ENCODE measurements at places on chromosomes 12 and 14.

DNA sequence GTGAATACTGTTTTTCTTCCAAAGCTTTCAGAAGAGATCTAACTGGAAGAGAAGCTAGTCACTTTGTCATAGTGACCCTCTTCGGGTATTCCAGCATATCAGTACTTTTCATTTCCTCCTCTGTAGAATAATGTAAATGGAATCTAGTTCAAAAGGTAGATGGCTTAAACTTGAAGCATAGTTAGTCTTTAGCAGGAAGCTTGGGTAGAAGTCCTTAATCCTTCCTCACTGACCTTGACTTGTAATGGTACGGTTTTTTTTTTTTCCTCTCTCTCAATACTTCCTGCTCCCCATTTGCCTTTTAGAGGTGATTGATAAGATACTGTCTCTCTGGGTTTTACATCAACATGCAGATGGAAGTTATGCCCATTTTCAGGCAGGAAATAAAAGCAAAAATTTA, 1.7 kb downstream of the FBXO34 start:
- no peak for DNase-seq

DNA sequence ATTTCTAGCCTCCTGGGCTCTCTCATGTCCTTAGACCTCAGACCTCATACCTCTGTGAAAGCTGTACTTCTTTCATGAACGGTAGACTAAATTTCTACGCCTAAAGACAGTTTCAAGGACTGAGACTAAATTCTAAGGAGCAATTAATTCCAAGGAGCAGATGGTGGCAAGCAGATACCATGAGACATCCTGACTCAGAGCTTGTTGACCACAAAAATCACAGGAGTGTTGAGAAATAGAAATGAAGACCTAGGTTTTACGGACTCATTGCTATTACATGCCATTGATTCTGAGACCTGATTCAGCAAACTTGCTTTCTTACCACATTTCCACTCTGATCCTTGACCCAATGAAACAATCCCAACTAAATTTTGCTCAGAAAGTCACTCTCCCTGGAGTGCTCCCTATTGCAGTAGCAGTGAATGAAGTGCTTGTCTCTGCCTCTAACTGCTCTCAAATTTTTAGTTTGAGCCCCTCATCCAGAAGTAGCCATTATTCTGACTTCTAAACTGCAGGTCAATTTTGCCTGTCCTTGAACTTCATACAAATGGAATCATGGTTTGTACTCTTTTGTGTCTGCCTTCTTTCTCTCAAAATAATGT, 52.0 kb downstream of the PEX5 start:
- no peak for DNase-seq

DNA sequence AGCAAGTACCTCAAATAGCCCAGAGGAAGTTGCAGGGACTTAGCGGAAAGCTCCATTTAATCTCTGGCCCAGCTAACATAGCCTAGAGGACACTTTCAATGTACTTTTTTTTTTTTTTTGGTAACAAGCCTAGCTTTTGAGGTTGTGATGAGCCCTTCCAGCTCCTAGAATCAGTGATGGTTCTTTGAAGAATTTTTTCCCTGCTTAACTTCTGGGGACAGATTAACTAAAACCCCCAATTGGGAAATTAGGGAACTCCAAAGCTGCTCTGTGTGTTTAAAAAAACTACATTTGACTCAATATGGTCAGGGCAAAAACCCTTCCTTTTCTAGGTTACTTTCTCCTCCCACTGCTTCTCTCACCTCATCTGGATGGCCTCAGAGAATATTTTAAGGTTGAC, 23.9 kb upstream of the ITGA5 start:
- no peak for DNase-seq

- no peak for DNase-seq
These were observed 32.4 kb downstream of the LMO3 start for GRCh38 chr12:16573398-16574077.

- DNase-seq: no peak
These were observed 196.8 kb downstream of the PPM1H start for GRCh38 chr12:62738105-62738504.

GRCh38 chr14:84482256-84483071, 1047.5 kb upstream of the FLRT2 start:
- no peak for DNase-seq

- no peak for DNase-seq
These were observed 54.4 kb downstream of the IQSEC3 start for GRCh38 chr12:120951-121350.

DNA sequence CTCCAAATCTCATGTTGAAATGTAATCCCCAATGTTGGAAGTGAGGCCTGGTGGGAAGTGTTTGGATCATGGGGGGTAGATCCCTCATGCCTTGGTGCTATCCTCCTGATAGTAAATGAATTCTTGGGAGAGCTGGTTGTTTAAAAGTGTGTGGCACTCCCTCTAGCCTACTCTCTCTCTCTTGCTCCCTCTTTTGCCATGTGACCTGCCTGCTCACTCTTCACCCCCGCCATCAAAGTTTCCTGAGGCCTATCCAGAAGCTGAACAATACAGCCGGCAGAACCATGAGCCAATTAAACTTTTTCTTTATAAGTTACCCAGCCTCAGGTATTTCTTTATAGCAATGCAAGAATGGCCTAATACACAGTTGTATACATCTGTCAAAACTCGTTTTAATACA, 62.5 kb downstream of the BCL2L14 start:
- DNase-seq: no peak

DNA sequence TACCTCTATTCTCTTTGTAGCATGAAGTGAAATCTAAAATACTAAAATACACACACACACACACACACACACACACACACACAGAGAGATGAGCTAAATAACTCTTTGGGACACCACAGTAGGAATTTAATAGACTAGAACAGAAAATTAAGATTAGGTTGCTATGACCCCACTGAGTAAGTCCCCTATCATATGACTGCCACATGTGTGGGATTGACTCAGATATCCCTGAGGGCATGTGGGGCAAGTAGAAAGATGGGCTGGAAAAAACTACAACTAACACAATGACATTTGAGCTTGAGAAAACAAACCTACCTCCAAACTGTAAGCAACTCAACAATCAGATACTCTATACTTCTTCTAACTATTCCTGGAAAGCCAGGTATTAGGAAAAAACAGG, 27.0 kb downstream of the SLC25A21 start:
- DNase-seq: no peak

DNA sequence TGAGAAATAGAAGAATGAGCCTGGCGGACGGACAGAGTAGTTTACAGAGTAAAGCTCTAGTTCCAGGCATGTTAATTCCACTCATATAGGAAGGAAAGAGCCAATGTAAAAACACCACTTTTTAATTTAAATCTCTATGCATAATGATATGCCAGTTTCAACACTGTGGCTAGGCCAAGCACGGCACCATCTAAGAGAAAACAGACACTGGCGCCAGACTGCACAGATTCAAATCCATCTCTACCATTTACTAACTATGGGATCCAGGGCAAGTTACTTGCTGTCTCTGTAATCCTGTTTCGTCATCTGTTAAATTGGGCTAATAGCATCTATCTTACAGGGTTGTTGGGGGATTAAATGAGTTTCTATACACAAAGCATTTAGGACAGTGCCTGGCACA, 27.5 kb downstream of the RMST start:
- no peak for DNase-seq

DNA sequence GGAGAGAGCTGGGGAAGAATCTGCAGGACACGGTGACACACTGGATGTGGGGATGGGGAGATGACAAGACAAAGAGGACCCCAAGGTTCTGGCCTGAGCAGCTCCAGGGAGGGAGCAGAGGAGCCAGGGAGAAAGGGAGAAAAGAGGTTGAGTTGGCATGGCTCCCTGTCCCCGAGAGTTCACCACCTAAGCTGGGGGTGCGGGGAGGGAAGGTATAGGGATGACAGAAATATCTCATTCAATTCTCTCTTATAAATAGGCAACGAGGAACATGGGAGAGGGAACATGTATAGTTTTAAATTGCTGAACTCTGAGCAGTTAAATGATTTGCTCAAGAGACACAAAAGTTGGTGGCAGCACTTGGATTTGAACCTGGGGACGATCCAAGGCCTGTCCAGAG, 85.1 kb downstream of the CMKLR1 start:
- DNase-seq: no peak

GRCh38 chr14:72738161-72738611, 155.7 kb downstream of the DPF3 start:
- DNase-seq: no peak

- DNase-seq: no peak
These were observed 264.9 kb downstream of the NAV3 start for GRCh38 chr12:78095623-78096022.

- DNase-seq: no peak
These were observed 4.4 kb downstream of the SERPINA11 start for GRCh38 chr14:94448071-94448808.

DNA sequence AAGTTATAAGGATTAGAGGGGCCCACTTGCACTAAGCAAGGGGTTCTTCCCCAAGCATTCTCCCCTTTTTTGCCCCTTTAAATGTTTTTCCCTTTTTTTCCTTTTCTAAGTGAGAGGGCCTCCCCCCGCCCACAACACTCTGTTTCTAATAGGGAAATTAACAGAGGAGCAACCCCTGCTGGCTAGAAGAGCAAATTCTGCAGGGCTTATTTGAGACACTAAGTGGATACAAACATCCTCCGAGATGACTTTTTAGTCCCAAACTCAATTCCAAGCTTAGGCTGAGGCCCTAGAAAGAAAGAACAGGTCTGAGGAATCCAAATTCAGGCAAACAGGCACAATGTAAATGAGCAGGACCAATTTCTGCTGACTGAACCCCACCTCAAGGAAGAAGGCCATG, 138.9 kb downstream of the GPR65 start:
- no peak for DNase-seq

DNA sequence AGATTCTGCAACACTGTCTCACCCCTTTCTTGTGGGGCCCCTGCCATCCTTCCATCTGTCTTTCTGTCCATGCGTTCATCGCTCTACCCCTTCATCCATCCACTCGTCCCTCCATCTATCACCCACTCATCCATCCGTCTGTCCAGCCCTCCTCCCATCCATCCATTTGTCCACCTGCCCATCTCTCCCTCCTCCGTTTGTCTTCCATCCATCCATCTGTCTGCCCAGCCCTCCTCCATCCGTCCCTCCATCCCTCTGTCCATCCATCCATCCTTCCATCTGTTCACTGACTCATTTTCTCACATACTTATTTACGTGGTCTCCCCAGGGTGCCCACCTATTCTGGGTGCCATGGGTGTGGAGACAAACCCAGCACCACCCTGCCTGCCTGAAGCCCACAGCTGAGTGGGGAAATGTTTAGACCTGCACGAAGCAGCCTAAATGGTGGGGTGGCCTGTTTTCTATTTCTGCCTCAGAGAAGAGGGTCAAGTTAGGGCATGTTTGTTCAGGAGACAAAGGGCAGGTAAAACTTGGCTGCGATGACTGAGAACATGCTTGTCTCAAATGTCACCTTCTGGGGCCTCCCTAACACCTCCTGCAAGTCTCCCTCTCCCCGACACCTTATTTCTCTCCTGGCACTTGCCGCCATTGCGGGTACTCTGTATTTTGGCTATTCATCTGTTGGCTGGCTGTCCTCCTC, 2.8 kb upstream of the SLC25A47 start:
- no peak for DNase-seq

DNA sequence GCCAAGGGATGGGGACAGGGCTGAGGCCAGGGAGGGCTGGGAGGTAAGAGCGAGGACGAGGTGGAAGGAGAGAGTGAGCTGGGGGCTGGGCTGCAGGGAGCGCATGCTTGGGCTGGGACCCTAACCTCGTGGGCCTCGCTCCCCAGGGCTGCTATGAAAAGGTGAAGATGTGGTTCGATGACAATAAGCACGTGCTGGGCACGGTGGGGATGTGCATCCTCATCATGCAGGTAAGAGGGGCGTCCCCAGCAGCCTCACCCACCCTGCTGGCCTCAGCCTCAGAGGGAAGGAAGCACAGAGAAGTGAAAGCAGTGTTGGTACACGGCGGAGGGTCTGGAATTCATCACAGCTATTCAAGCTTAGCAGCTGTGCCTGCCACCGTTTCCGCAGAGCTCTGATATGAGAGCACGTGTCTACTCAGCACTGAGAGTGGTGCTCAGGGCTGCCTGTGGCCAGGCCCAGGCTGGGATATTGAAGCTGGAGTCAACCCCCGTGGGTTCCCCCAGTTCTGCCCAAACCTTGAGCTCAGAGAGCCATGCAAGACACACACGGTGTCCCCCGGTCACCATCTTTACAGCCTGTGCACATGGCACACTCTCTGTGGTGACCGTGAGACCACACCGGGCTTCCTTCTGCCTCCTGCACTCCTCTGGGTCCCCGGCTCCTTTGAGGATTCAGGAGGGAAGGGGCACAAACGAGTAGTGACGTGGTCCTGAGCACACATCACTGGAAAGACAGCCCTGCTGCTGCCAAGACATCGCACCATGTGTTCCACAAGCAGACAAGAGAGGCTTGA, 204.6 kb downstream of the TSPAN9 start:
- DNase-seq: no peak

DNA sequence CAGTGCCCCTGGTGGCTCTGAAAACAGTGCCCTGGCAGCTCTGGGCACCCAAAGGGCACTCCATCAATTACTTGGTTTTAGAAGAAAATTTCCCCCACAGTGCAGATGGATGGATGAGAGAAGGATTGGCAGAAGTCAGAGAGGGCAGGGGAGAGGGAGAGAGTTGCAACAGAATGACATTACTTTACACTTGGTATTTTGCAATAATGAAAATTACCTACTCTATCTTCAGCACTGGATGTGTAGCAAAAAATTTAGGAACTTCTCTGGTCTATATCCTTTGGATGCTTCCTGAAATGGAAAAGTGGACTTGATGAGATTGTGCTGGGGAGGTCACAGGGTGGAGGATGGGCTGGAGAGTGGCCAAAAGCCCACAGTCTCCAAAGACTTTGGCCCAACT, 193.2 kb downstream of the CHST11 start:
- DNase-seq: no peak

DNA sequence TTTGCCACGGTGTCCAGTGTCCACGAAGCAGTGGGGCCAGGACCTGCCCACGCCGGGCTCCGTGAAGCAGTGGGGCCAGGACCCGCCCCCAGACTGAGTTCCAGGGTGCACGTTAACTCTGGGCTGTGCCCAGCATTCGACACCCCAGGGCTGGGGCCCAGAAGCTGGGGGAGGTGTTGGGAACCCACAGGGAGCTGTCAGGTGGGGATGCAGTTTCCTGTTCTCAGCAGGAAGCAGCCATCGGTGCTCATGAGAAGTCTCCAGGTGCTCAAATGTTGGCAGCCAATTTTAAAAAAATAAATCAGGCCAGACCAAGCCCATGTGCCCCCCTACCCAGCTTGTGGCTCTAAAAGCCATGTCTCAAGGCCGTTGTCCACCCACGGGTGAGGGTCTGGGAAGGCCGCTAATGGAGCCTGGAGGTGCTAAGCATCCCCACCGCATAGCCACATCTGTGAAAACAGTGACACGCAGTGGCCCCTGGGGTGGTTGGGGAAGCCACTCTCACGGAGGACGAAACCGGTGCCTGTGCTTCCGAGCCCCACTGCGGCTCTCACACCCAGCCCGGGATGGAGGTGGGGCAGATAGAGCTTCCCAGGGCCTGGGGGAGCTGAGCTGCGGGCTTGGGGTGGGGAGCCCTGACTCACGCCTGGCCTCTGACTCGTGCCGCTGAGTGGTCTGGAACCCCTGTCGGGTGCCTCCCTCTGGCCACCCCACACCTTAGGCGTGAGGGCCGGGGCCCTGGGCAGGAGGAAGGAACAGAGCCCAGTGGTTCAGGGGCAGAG, 53.5 kb downstream of the FBRSL1 start:
- DNase-seq: no peak

GRCh38 chr12:4984344-4984743, 59.3 kb upstream of the KCNA5 start:
- DNase-seq: no peak
